ENCODE measurements at places on chromosomes 11 and 22.

GRCh38 chr11:128421577-128422330 is 165.6 kb downstream of the ETS1 start:
- no peak for DNase-seq

GRCh38 chr22:44736581-44737405 is 15.6 kb upstream of the ARHGAP8 start:
- no peak for DNase-seq

- no peak for DNase-seq
Observed at GRCh38 chr11:125176866-125177265, 12.3 kb downstream of the PKNOX2 start.

- no peak for DNase-seq
Observed at GRCh38 chr11:129620237-129621104, 195.2 kb upstream of the TMEM45B start.

DNA sequence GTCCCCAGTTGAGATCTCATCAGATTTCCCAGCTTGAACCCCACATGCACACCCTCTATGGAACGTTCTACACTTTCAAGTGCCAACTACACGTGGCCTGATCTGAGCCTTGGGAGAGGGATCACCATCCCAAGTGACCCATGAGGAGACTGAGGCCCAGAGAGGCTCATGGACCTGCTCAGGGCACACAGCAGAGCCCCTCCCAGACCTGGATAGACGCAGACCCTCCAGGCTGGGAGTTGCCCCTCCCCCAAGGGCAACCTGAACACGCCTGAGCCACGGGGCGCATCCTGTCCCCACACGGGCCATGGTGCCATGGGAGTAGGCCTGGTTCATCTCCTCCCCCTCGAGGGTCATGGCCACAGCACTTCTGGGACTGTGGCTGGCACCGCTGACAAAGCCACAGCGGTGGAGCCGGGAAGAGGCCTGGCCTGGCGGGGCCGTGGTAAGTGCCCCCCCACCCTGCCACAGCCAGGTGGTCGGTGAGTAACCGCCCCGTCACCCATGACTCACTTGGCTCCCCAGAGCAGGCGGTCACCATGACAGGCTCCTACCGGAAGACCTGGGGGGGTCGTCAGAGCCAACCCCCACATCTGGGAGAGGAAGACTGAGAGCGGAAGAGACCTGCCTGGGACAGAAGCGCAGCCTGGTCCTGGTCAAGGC is 8.1 kb downstream of the WNT7B start:
- no peak for DNase-seq

- no peak for DNase-seq
Observed at GRCh38 chr22:44373234-44373633, 60.5 kb upstream of the SHISAL1 start.

- DNase-seq: no peak
Observed at GRCh38 chr11:68214173-68215086, 1.3 kb upstream of the KMT5B start.

GRCh38 chr11:33062137-33062536 is 22.8 kb downstream of the TCP11L1 start:
- no peak for DNase-seq

DNA sequence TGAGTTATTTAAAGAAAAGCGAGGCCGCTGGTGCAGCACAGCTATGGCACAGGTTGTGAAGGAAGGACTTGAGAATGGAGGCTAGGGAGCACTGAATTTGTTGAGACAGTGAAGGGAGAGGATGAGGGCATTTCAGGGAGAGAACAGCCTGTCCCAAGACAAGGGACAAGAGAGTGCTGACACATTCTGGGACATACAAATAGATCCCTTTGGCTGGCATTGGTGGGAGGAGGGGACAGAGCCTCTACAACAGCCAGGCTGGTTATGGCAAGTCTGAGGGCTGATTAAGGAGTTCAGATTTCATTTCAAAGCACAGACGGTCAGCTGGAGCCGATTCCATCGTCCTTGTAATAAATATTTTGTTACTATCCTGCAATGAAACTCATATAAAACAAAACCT is 1.7 kb upstream of the SLC29A2 start:
- DNase-seq: no peak

- DNase-seq: no peak
Observed at GRCh38 chr22:31085493-31085824, 4.3 kb downstream of the SMTN start.

- DNase-seq: no peak
Observed at GRCh38 chr11:72746821-72747220, 5.4 kb downstream of the ARAP1 start.

GRCh38 chr11:14124350-14124749 is 161.8 kb downstream of the SPON1 start:
- DNase-seq: no peak

GRCh38 chr11:97615546-97615945 is 1225.7 kb downstream of the JRKL start:
- no peak for DNase-seq

DNA sequence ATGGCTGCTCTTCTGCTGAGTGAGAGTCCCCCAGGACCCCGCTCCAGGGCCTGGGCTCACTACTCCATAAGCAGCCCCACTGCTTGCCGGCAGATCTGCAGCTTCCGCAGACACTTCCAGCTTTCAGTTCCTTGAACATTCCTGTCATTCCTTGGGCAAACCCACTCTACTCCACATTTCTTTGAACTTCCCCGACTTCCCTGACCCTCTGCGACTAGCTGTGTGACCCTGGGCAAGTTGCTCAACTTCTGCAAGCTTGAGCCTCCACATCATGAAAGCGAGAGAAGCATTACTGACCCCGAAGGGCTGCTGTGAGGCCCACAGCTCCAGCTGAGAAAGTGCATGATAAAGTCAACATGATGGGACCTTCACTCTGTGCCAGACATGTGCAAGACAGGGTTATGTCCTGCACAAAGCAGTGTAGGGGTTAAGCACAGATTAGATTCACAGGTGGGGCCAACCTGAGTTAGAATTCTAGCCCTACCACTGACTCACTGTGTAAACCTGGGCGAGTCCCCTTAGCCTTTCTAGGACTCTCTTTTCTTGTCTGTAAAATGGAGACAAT is 51.8 kb downstream of the THAP12 start:
- no peak for DNase-seq

DNA sequence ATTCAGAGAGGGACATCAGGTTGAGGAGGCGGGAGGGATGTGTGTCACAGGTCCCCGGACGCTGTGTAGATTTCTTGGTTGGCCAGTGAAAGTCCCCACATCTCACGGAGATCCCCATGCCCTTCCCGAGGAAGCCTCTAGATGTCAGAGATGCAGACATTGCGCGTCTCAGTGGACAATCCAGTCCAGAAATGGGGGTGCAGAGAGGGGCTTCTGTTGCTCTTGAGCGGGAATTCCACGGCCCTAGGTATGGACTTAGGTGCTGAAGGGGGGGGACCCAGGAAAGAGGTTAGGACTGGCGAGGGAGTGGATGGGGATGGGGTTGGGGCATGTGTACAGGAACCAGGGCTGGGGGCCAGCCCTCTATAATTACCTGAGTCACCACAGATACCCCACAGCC is 7.0 kb downstream of the THY1 start:
- DNase-seq: no peak

DNA sequence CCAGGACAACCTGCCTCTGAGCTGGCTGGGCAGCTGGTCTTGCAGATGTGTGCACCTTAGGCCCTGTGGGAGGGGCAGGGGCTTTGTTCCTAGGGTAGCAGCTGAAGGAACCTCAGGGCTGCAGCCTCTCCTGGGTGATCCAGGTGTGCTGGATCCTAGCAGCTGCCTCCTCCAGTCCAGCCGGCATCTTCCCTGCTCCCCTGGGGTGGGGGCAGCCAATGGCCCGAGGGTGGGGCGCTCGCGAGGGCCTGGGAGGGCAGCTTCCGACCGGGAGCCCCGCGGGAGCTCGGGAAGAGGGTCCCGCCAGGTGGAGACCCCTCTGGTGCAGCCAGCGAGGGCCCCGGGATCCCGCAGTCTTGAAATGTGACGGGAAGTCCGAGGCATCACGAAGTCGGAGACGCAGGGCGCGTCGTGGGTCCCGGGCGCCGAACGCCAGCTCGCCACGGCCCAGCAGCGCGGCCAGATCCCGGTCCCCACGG is 1.7 kb downstream of the IFITM1 start:
- DNase-seq: no peak

GRCh38 chr22:24319451-24319850 is 48.8 kb downstream of the SPECC1L start:
- no peak for DNase-seq

GRCh38 chr22:23074451-23074850 is 4.1 kb downstream of the GNAZ start:
- DNase-seq: no peak

GRCh38 chr11:46102843-46103242 is 18.4 kb downstream of the PHF21A start:
- no peak for DNase-seq

GRCh38 chr11:75851203-75851602 is 36.2 kb downstream of the UVRAG start:
- DNase-seq: no peak

GRCh38 chr22:46618667-46619066 is 1.5 kb upstream of the GRAMD4 start:
- no peak for DNase-seq

DNA sequence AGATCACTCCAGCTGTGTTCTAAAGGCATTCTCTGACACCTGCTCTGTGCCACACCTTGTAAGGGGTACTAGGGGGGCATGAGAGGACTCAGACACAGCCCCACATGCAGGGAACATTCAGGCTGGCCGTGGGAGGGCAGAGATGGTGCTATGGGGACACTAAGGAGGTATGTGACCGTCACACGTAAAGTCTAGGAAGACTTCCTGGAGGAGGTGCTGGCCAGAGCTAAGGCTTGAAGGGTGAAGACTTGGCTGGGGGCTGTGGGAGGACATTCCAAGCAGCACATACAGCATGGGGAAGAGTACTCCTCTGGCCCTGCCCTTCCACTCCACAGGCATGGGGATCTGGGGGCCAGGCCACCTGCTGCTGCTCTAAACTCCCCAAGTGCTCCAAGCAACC is 48.5 kb upstream of the TCF20 start:
- no peak for DNase-seq

GRCh38 chr11:45412051-45412471 is 125.9 kb upstream of the SYT13 start:
- DNase-seq: no peak

- no peak for DNase-seq
Observed at GRCh38 chr11:8017894-8018483, 30.9 kb downstream of the EIF3F start.

- no peak for DNase-seq
Observed at GRCh38 chr11:2761131-2762030, 61.6 kb upstream of the KCNQ1OT1 start.

- no peak for DNase-seq
Observed at GRCh38 chr11:47566149-47566698, 825 bp downstream of the PTPMT1 start.

DNA sequence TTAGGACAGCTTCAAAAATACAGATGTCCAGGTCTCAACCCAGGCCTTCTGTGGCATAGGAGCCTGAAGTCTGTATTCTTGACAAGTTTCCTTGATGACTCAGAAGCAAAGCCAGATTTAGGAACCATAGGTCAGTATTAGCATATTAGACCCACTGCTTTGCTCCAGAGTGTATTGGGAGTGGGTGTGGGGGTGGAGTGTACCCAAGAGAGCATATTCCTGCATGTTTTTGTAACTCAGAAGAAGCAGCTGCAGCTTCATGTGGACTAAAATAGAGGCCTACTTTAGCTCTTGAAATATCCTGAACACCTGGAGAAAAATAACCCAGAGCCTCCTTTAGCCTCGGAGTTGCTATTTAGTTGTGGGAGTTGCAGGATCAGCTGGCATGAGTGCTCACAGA is 106.7 kb downstream of the CCDC81 start:
- DNase-seq: no peak

DNA sequence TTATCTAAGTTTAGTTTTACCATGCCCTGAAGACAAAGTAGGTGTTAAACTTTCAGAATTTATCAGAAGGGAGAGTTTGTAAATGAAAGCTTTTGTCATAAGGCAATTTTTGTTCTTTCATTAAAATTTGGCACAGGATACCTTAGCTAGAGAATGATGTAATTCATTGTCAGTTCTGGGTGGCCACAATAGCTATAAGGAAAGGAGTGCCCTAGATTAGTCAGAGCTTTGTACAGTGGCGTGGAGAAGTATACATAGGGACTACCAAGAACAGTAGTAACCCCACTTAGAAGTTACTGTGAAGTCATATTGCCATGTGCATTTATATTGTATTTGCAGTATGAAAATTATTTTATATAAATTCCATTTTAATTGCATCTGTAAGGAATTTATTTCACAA is 126.3 kb upstream of the CARD18 start:
- DNase-seq: no peak

GRCh38 chr11:124867700-124868099 is 2.5 kb downstream of the ROBO3 start:
- no peak for DNase-seq

DNA sequence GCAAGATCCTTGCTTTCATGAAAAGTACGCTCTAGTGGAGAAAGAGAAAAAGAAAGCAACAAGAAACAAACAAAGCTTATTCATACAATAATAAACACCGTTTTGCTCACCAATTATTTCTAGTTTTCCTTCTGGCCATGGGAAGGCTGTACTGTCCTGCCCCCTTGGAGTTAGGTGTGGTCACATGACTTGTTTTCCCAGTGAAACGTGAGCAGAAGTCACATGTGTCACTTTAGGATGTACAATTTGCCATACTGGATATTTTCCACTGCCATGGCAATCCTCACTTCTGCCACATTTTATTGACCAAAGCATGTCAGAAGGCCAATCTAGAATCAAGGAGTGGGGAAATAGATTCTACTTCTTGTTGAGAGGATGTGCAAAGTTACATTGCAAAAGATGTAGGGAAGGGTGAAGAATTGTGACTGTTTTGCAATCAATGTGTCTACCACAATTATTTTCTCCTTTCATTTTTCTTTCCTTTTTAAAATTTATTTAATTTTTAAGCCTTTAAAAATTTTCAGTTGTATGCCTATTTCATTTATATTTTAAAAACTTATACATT is 24.3 kb upstream of the TRAF6 start:
- DNase-seq: no peak

DNA sequence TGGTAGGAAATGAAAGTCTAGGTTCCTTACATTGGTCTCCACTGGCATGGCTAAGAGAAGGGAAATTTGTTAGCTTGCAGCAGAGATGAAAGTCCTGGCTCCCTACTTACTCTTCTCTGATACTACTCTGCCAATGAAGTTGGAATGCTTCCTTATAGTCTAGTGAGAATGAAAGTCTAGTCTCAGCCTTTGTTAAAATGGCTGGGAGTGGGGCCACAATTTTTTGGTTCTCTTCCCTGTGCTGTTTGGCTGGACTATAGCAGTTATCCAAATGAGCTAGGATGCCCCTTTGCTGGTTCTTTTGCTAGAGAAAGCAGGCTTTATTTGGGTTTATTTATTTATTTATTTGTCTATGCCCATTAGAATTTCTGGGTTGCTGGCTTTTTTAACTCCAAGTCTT is 414.3 kb downstream of the AASDHPPT start:
- no peak for DNase-seq

Measured in activated CD8-positive, alpha-beta memory T cell treated with anti-CD3 and anti-CD28 coated beads for 1 hour (primary cell).